ENCODE measurements at places on chromosomes 11 and 22. TPM values are rescaled to one million over a fixed set of nuclear protein-coding genes. Genes with fewer than 3 reads are reported as not detected.

The C11orf52 gene
- 0.27 TPM for total RNA-seq

The SCN3B gene
- total RNA-seq = not detected

The APOA4 gene
- total RNA-seq = not detected

The LRP5 gene
- total RNA-seq = 12.5 TPM

The DNAJB7 gene
- not detected for total RNA-seq

The KCNE3 gene
- not detected for total RNA-seq

The TUB gene
- 0.23 TPM for total RNA-seq

The SERPING1 gene
- total RNA-seq = not detected

The P2RY6 gene
- total RNA-seq = not detected

The NXPE2 gene
- total RNA-seq = not detected

The BIRC3 gene
- 71.3 TPM for total RNA-seq

The VPREB3 gene
- not detected for total RNA-seq

The DCHS1 gene
- total RNA-seq = 0.43 TPM

The RAB39A gene
- not detected for total RNA-seq

The TCF20 gene
- total RNA-seq = 76.5 TPM

The SMTNL1 gene
- total RNA-seq = not detected

The CCDC116 gene
- 0.23 TPM for total RNA-seq

The CD248 gene
- 0.09 TPM for total RNA-seq

The SYT8 gene
- total RNA-seq = not detected

The TRIM48 gene
- total RNA-seq = not detected

The POTEH gene
- not detected for total RNA-seq

The MISFA gene
- 2.6 TPM for total RNA-seq

The B4GALNT4 gene
- 1.2 TPM for total RNA-seq

The NPAS4 gene
- 0.27 TPM for total RNA-seq

The LMNTD2 gene
- 1.6 TPM for total RNA-seq

The RRP7A gene
- 76.9 TPM for total RNA-seq

The RIMBP3B gene
- 0.11 TPM for total RNA-seq

The BET1L gene
- 35.0 TPM for total RNA-seq

The CALCB gene
- 1.1 TPM for total RNA-seq

The H19 gene
- not detected for total RNA-seq

Measured in T-helper 2 cell treated with Interferon-gamma antibody and Interleukin-4, amounts not matched to agents 100 ng/mL and 5 ng/mL, for 36 hours (primary cell).